ENCODE measurements at places on chromosomes 5 and 9.
A peak's percentile ranks its signal among the peaks of the same experiment; 100 is the strongest.

DNA sequence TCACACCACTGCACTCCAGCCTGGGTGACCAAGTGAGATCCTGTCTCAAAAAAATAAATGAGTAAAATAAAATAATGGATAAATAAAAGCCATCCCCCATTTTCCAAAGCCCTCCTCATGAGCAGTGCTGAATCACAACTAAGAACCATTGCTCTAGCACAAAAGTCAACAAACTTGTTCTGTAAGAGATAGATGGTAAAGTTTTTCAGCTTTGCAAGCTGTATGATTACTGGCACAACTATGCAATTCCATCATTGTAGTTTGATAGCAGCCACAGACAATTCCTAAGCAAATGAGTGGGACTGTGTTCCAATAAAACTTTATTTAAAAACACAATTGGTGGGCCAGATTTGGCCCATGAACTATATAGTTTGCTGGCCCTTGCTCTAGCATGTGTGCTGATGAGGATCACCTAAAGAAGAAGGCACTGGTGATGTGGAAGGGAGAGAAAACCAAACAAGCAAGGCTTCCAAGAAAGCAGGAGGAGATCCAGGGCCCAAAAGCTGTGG lies 64.6 kb downstream of the NEURL1B start:
- DNase-seq, result no peak

GRCh38 chr9:84817038-84817437 lies 147.5 kb downstream of the NTRK2 start:
- no peak for DNase-seq

DNA sequence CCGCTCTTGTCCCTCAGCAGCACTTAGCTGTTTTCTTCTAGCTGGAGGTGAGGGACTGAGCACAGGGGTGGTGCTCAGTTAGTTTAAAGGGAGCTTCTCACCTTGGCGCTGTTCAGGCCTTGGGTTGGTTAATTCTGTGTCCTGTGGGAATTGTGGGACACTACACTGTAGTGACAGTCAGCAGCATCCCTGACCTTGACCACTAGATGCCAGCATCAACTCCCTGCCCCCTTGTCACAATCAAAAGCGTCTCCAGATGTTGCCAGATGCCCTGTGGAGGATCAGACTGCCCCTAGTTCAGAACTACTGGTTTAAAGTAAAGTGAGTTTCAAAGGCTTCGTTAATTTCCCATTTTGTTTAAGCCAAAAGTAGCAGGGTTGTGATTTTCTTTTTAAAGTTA lies 65.5 kb upstream of the DMRT3 start:
- no peak for DNase-seq

DNA sequence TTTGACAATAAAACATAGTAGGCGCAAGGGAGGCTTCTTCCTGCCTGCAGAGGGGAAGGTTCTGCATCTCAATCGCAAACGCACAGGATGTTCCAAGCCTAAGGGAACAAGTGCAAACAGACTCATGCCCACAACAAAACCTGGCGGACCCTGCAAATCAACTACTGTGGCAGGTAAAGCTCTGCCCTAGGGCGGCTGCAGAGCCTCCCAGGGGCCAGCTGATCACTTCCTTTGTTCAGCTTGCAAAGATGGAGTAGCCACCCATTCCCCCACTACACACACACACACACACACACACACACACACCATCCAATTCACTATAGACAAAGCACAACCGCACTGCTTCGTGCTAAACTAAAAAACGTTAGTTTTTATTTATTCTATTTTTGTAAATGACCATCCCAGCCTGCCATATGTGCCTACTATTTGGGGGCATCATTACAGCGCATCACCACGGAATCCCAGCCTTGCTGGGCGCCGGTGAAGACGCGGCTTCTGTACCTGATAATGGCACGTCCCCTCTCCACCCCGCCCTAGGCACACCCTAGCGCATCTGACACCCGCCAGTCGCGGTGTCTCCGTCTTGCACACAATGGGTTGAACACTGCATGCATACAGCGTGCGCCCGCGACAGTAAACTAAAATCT lies 57.6 kb downstream of the DPYSL3 start:
- DNase-seq, result no peak

- no peak for DNase-seq
These were observed 67.5 kb upstream of the PRLR start for GRCh38 chr5:35297755-35298154.

DNA sequence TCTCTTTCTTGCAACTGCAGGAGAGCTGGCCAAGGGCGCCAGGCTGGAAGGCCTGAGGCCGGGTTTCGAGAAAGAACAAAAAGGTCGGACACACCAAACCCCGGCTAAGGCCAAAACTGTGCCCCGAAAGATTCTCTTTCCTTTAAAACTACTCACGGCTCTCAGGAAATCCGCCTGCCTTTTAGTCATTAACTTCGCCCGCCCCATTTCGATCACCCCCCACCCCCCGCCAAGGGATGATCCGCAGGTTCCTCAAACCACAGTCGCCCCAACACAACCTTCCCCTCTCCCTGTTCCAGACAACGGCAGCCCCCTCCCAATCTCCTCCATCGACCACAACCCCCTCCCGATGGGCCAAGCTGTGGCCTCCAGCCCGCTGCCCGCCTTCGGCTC lies 536 bp downstream of the FEM1C start:
- DNase-seq, result peak; percentile 48

GRCh38 chr5:145772466-145772865 lies 62.7 kb downstream of the PRELID2 start:
- DNase-seq, result no peak

- no peak for DNase-seq
These were observed 129.7 kb upstream of the TMEM161B start for GRCh38 chr5:88398316-88398715.

GRCh38 chr5:147704544-147704943 lies 78.0 kb downstream of the JAKMIP2 start:
- no peak for DNase-seq

- DNase-seq, result no peak
These were observed 236.5 kb downstream of the FBXL17 start for GRCh38 chr5:108145351-108145750.
